ENCODE measurements at places on chromosomes 2 and 18.

DNA sequence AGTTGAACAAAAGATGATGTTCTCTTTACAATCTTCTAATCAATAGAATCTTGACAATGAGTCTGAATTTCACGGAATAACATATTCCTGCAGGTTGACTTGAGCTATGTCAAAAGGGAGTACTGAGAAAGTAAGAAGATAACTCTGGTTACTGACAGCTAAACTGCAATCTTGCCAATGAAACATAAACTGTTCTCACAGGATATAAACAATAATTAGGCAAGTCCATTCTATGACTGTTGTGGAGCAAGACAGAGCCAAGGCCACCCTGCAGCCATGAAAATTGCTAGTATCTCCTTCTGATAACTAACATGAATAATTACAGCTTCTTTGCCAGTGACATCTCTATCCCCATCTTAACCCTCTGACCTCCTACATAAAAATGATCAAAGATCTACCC, 6.3 kb upstream of the RPRD1A start:
- no peak for DNase-seq

DNA sequence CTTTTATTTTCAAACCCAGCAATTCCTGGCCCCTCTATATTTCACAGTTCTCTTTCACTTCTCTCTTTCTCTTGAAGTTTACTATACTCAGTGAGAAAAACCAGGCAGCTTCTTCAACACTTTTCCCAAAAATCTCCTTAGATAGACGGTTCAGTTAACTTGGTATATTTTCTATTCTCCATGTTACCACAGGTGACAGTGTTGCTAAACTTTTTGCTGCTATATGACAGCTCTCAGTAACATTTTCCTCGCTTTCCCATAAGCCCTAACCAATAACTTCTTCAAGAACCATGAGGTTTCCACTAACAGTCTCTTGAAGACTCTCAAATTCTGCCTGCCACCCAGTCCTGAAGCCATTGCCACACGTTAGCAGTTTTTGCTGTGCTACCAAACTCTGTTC, 45.8 kb downstream of the CYBRD1 start:
- DNase-seq: no peak

GRCh38 chr18:76972846-76973519, 150.6 kb downstream of the ZNF236 start:
- no peak for DNase-seq

- no peak for DNase-seq
Measured at GRCh38 chr2:220002251-220002650, 374.8 kb downstream of the SLC4A3 start.

GRCh38 chr18:74990563-74991081, 218.3 kb downstream of the PTGR3 start:
- peak; percentile 36 for DNase-seq

- DNase-seq: no peak
Measured at GRCh38 chr18:61556862-61557261, 223.6 kb downstream of the CDH20 start.

DNA sequence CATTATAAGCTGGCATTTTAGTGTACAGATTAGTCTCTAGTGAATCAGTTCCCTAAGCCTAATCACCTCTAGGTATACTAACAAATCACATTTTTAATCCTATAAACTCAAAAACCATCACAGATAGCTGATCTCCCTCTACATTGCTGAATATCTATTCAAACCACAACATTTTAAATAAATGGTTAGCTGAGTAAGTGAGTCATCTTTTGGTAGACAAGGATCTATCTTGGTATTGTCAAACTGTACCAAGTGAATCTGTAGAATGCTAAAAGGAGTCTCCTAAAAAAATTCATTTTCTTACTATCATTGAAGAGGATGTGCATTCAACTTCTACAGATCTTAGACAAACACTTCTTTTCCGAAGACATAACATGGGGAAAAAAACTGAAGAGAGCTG, 40.7 kb downstream of the INO80D start:
- no peak for DNase-seq

- DNase-seq: peak; percentile 43
Measured at GRCh38 chr2:39228413-39229209, 15.2 kb downstream of the CDKL4 start.

DNA sequence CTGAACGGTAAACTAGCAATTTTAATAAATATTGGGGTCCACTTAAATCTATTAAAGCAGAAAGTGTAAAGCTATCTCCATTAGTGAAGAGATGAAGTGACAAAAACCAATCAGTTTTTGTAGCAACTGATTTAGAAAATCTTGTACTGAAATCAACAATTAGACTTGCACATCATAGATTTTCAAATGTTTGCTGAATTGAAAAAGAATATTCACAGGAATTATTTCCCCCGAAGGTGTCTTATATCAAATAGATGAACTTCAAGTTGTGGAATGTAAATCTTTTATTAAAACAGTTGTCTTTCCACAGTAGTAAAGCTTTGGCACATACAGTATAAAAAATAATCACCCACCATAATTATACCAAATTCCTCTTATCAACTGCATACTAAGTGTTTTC, 48.7 kb downstream of the ATIC start:
- no peak for DNase-seq

DNA sequence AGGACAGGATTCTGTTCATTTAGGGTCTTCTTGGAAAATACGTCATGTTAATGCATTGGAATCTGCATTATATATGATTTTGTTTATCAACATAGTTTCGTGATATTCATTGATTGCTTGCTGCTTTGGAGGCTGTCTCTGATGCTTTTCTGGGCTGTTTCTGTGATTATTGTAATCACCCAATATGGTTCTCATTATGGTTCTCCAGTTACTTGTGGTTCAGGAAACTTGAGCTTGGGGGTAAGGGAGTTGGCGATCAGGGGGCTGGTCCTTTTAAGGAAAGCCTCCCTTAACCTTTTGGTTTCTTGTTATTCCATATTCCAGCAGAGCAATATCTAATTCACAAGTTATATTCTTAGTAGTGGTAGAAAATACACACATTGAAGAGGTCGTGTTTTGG, 17.4 kb upstream of the STON1 start:
- DNase-seq: no peak

DNA sequence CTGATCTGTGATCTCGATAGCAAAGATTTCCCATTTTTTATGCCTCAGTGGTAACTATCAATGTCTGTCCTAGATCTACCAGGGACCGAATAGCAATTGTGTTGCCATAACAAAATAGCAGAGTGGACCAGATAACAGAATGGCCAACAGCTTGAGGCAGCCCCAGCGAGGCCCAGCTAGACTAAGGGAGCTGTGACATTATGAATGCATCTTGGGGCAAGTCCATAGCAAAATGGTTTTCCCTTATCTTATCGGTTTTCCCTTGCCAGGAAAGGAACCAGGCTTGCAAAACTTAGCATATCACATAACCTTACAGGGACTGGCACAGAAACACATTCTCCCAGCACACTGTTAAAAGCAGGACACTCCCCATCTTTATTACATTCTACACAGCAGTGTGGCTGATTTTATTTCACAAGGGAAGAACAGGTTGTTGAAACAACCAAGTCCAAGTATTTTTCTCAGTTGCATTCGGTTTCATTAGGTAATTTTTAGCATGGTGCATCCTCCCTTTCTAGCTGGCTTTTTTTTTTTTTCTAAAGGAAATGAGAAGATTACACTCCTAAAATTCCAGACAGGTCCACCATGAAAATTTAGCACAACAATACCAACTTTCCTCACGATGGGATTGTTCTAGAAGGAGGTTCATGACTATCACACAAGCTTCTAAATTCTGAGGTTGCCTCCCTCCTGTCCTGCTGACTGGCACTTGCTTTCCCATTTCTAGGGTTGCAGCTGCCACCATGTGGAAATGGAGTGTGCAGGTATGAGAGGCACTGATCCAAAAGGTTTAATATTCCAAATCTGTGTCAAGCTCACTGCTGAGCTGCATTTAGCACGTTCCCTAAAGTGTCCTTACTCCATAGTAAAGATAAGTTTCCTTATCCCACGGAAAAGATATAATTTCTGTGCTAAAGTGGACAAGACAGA, 97.0 kb upstream of the SLC35G4 start:
- no peak for DNase-seq

- no peak for DNase-seq
Measured at GRCh38 chr2:56372071-56372656, 188.4 kb downstream of the CCDC85A start.

DNA sequence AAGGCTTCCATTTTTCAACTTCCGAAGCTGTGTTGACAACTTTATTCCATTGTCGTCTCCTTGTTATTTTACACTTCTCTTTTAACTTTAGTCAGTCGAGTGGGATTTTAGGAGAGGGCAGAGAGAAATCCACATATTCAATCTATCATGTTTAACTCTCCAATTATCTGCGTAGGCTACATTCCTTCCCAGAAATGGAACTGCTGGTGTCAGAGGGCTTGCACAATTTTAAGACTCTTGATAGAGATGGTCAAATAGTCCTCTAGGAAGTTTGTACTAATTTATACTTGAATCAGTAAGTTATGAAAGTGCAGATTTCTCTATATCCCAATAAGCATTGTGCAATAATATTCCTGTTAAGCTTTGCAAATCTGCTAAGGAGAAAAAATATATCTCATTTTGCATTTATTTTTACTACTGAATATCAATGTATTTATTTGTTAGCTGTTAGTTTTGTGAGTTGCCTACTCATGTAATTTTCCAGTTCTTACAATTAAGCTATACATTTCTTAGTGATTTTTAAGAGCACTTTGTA, 95.6 kb downstream of the CYP26B1 start:
- DNase-seq: no peak

DNA sequence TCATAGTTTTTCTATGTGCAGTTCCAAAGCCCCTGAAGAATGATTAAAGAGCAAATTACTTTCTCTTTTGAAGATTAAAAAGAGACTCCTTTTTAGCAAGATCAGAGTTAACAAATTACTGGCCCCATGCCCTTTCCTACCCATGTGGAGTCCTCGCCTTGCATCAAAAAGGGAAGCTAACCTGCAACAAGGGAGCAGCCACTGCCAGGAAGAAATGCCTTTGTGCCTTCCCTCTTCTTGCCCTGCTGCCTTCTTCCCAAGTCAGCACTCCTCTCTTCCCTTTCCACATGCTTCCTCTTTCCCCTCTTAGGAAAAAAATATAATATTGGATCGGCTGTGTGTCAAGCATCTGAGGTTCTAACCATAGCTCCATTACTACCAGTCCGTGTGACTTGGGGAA, 37.1 kb upstream of the CYP1B1 start:
- no peak for DNase-seq

DNA sequence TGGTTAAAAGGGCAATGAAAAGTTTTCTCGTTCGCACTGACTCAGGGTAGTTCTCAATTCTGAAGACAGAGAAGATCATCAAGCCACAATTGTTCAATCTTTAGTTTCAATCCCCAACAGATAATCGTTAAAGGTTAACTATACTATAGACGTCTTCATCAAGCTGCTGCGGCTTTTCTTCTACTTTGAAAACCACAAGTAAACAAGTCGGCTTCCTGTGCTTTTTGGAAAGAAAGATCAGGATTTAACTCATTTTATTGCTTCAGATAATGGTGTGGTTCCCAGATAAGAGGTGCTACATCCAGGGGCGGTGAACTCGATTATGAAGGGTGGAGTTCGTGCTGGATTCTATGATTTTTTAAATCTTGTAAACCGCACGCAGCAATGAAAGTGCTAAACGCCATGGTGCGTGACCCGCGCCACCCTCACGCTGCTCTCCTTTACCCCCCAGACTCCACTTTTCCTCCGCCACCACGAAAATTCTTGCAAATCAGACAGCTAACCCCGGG, 545 bp upstream of the CDCA7 start:
- DNase-seq: peak; percentile 80

- DNase-seq: no peak
Measured at GRCh38 chr2:36423172-36423571, 67.6 kb downstream of the CRIM1 start.

DNA sequence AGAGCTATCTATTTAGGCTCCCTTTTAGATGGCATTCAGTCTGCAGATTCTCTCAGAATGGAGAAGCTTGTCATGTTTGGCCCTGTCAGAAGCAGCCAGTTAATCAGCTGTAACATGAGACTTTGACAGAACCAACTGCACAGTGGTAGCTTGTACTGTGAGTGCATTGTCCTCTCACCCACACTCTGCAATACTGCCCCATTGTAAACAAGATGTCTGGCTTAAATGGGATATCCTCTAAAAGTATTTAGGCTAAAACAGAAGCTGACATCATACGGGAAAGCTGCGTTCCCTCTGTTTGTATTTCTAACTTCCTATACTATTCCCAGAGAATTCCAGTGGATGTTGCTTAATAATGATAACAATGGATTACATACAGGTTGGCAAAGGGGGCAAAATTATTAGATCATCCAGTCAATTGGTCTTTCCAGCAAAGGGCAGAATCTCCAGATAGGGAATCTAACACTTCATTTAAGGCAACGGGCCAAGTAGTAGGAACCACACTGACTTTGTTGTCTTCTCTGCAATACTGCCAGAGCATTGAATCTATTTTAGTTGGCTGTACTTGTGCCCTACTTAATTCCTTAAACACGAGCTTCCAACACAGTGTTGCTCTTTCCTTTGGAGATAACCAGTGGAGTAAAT, 15.4 kb upstream of the STAT4 start:
- DNase-seq: no peak

GRCh38 chr18:37254236-37254754, 311.3 kb downstream of the CELF4 start:
- DNase-seq: no peak

- no peak for DNase-seq
Measured at GRCh38 chr2:133333181-133333580, 235.1 kb downstream of the NCKAP5 start.

- no peak for DNase-seq
Measured at GRCh38 chr2:46257476-46257875, 39.7 kb upstream of the EPAS1 start.

- DNase-seq: no peak
Measured at GRCh38 chr2:152894051-152894450, 175.6 kb downstream of the ARL6IP6 start.

DNA sequence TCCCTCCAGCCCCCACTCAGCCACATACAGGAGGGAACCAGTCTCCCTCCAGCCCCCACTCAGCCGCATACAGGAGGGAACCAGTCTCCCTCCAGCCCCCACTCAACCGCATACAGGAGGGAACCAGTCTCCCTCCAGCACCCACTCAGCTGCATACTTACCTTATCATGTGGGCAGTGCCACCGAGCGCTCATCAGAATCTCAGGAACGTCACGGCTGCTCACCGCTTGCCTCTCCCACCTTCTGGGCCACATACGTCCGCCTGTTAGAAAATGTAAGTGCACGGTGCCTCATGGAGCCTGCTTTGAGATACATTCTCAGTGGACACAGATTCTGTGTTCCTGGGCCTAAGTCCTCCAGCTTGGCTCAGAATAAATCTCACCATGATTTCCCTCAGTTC, 124.8 kb downstream of the PXDN start:
- no peak for DNase-seq

DNA sequence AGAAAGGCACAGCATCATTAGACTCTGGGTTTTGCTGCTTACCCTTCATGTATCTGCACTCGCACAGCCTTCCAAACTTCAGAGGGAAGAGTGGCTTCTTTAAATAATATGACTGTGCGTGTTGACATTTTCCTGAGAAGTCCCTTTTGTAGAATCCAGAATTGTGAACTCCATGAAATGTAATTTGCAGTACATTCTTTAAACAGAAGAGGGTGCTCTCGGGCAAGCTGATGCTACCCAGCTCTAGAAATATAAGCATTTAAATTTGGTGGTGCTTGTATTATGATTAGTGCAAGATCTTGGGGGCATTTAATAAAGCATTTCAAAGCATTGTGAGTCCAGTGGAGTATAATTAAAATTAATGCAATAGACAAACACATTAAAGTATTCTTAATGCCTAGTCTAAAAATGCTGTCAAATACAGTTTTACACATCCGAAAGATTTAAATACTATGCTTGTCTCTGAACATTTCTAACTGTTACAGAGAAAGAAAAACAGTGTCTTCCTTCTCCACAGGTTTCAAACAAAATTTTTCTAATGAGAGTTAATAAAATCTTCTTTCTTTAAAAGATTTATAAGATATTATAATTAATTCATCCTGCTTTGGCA, 17.3 kb upstream of the GTF2A1L start:
- peak; percentile 48 for DNase-seq

GRCh38 chr18:12079491-12080237, 14.0 kb upstream of the ANKRD62 start:
- no peak for DNase-seq
